Forelimb muscle (tissue), 1 donor: ENCODE measurements at places on chromosomes 6 and 20.
A peak's percentile ranks its signal among the peaks of the same experiment; 100 is the strongest.

GRCh38 chr6:6509284-6509683, 79.2 kb upstream of the LY86 start:
- DNase-seq: no peak

GRCh38 chr20:54133434-54134427, 40.1 kb downstream of the CYP24A1 start:
- no peak for DNase-seq

- DNase-seq: no peak
These were observed 84.5 kb upstream of the RIN2 start for GRCh38 chr20:19673575-19673974.

- DNase-seq: no peak
These were observed 212.9 kb downstream of the QKI start for GRCh38 chr6:163627274-163628062.

- DNase-seq: no peak
These were observed 2.0 kb upstream of the ACTL10 start for GRCh38 chr20:33664762-33665144.

GRCh38 chr20:2815242-2815900, 584 bp downstream of the C20orf141 start:
- DNase-seq: no peak

GRCh38 chr20:10113746-10114145, 79.0 kb downstream of the ANKEF1 start:
- no peak for DNase-seq

- DNase-seq: no peak
These were observed 226.2 kb upstream of the MARCKS start for GRCh38 chr6:113630738-113631535.

GRCh38 chr6:16851044-16851540, 89.8 kb upstream of the ATXN1 start:
- no peak for DNase-seq

- no peak for DNase-seq
These were observed 264.4 kb upstream of the SULF2 start for GRCh38 chr20:48049641-48050040.

DNA sequence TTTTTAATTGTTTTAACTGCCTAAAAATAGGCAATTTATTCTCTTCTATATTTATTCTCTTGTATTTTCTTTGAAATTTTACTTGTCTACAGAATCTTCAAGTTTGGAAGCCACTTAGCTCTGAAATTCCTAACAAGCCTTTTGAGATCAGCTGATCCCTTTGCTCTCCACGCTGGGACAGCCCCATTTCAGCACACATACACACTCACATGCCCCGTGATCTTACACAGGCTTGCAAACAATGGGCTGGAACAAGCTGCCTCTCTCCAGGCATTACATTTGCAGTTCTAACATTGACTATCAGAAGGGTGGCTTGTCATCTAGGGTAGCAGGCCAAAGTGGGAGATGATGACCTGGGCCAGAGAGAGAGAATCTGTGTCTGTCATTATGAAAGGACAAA, 62.1 kb upstream of the RAB32 start:
- DNase-seq: no peak

- DNase-seq: no peak
These were observed 169.3 kb downstream of the TSHZ2 start for GRCh38 chr20:53141201-53142050.

- DNase-seq: no peak
These were observed 150.7 kb upstream of the BTBD3 start for GRCh38 chr20:11766961-11767360.

GRCh38 chr6:112296122-112296521, 41.8 kb upstream of the LAMA4 start:
- no peak for DNase-seq

DNA sequence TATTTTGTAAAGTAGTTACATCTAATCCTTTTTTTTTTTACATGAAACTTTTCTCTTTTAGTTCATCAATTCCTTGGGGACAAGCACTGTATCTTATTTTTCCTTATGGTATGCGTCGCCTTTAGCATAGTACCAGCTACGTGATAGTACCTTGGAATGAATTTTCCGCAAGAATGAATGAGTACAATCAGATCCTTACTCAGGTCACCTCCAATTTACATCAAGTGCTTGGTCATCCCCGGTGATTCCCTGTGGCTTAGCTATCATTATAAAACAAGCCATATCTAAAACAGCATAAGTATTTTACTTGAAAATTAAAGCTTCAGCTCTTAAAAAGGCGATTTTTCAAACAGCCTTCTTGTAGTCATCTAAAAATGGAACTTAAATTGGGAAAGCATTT, 680.4 kb upstream of the MAP3K7 start:
- no peak for DNase-seq

- peak; percentile 79 for DNase-seq
These were observed 159.2 kb downstream of the CD109 start for GRCh38 chr6:73854998-73855718.

DNA sequence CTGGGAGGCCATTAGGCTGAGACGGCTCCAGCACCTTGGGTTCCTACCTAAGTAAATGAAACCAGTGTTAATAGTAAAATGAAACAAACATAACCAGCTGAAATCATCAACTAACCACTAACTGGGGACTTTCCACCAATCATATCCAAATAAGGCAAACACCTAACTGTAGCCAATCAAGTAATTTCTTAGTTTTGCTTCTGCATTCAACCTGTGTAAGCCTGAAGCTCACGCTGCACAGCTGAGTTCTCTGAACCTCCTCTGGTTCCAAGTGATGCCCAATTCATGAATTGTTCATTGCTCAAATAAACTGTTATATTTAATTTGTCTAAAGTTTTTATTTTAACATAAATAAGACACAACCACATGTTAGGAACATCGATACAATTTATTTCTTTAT, 22.5 kb downstream of the KLHL32 start:
- no peak for DNase-seq

GRCh38 chr6:37618916-37619590, 78.6 kb downstream of the MDGA1 start:
- DNase-seq: no peak

- no peak for DNase-seq
These were observed 15.4 kb downstream of the FNDC1 start for GRCh38 chr6:159184559-159184958.

GRCh38 chr6:3026791-3027626, 27.3 kb downstream of the NQO2 start:
- peak; percentile 26 for DNase-seq

- no peak for DNase-seq
These were observed 33.0 kb downstream of the GHRH start for GRCh38 chr20:37228656-37229055.

GRCh38 chr20:36202891-36203338, 33.4 kb upstream of the AAR2 start:
- no peak for DNase-seq

- no peak for DNase-seq
These were observed at the start of gene POU3F2 for GRCh38 chr6:98834060-98835031. Gene POU3F2, plus strand, starts transcription at chr6:98834574. Its CDS starts 300 bp downstream, at chr6:98834874.

DNA sequence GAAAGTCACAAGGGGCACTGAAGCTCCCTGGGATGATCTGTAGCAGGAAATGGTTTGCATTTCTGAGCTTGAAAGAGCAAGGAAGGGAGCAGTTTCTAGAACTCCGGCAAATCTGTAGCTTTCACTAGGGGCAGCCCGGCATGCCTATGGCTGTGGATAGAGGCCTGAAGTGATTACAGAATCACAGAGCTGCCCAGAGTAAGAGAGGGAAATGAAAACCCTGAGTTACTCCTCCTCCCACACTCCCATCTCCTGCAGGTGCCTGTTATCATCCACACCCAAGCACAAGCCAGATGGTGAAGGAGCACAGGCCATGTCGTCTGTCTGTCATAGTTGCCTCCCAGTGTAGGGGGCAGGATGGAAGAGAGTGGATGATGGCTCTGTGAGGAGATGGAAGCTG, 37.1 kb downstream of the HLA-F start:
- DNase-seq: no peak
